ENCODE measurements at places on chromosomes 2 and 18.

- no peak for DNase-seq
Measured at GRCh38 chr2:3440477-3440876, 61.0 kb downstream of the TRAPPC12 start.

GRCh38 chr18:39825485-39826150 is 2129.4 kb upstream of the PIK3C3 start:
- DNase-seq = no peak

DNA sequence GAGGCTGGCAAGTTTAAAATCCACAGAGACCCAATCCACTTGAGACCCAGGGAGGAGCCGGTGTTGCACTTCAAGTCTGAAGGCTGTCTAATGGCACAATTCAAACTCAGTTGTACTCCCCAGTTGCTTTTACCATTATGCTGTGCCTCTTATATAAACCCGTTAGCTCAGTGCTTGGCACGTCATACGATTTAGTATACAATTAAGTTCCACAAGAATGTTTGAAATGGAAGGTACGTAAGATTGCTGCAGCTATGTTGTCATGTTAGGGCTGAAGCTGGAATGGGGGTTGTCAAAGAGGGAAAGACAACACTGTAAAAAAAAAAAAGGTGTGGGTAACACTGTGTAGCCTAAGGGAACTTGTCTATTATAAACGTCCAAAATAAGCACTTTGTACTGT is 30.2 kb downstream of the LIMS1 start:
- no peak for DNase-seq

GRCh38 chr2:195626507-195626906 is 30.5 kb upstream of the SLC39A10 start:
- no peak for DNase-seq

DNA sequence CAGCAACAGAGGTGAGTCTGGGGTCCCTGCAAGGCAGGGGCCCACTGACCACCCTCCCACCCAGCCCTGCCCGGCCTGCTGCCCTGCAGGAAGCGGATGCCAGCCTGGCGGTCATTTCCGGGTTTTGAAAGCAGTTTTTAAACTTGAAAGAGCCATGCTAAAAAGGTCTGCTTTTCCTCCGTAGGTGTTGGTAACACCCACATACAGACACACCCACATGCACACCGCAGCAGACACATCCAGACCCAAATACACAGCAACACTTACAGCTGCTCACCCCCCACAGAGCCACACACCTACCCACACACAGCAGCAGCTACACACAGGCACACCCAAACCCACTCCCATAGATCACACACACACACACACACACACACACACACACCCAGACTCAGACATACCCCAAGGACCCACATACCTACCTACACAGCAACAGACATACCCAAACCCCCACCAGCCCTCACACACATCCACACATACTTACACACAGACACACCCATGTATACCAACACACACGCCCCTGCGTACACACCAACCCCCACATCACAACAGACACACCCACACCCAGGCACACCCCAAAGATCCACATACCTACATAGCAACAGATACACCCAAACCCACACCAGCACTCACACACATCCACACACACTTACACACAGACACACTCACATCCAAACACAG is 7.6 kb downstream of the ZFP36L2 start:
- DNase-seq = no peak

- no peak for DNase-seq
Measured at GRCh38 chr2:12929758-12930157, 213.0 kb downstream of the TRIB2 start.

- DNase-seq = no peak
Measured at GRCh38 chr18:5162111-5162510, 34.9 kb downstream of the AKAIN1 start.

Data from GM12878 (cell line).